ENCODE measurements at places on chromosomes 1 and 21. TPM values are rescaled to one million over a fixed set of nuclear protein-coding genes. Genes with fewer than 3 reads are reported as not detected.

NMNAT2 gene
- 0.26 TPM for total RNA-seq

GRCh38 chr1:54193453-54193852, 6.4 kb downstream of the CYB5RL start:
- no peak for DNase-seq

LMX1A gene
- total RNA-seq, result not detected

VTCN1 gene
- 0.90 TPM for total RNA-seq

GRCh38 chr1:67948151-67949080, 102.0 kb downstream of the DIRAS3 start:
- DNase-seq, result peak; percentile 20

- no peak for DNase-seq
These were observed 3.0 kb upstream of the TMEM35B start for GRCh38 chr1:34988147-34988546.

- no peak for DNase-seq
These were observed 101.7 kb downstream of the ADAMTS1 start for GRCh38 chr21:26743524-26743923.

GRCh38 chr1:50603274-50604271, 180.3 kb upstream of the DMRTA2 start:
- DNase-seq, result peak; percentile 98

NCF2 gene
- 96.4 TPM for total RNA-seq

PRAMEF5 gene
- total RNA-seq, result not detected

GRCh38 chr21:34765619-34766018, 96.8 kb downstream of the CLIC6 start:
- no peak for DNase-seq

OR2C3 gene
- total RNA-seq, result not detected

GRCh38 chr1:82786883-82787282, 986.1 kb downstream of the ADGRL2 start:
- DNase-seq, result no peak

SPRR2E gene
- 3.7 TPM for total RNA-seq

DNA sequence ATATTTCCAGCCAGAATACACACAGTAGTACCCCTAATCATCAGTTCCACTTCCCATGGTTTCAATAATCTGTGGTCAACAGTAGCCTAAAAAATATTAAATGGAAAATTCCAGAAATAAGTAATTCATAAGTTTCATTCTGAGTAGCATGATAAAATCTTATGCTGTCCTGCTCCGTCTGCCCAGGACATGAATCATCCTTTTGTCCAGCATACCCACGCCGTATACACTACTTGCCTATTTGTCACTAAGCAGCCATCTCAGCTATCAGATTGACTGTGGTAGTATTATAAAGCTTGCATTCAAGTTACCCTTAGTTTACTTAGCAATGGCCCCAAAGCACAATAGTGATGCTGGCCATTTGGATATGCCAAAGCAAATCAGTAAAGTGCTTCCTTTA, 118.7 kb downstream of the SLC5A9 start:
- DNase-seq, result peak; percentile 5

DNA sequence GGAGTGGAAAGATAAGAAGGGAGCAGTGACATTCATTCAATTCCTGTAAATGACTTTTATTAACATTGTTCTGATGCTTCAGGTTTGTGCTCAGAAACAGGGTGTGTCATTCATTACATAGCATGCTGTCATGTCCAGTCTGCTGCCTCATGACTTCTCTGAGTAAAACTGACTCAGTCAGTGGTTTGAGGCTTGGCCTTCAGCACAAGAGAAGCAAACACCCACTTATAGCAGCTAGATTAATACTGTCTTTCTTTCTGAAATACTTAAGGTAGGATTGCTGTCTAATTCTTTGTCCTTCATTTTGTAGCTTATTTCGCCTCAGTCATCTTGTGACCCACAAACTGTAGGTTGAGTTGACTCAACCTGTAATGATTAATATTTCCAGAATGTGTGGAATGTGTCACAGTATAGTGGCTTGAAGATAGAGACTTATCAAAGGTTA, 32.9 kb downstream of the RASAL2 start:
- DNase-seq, result peak; percentile 99

GRCh38 chr1:215569986-215570824, 3.1 kb downstream of the KCTD3 start:
- peak; percentile 35 for DNase-seq

DNA sequence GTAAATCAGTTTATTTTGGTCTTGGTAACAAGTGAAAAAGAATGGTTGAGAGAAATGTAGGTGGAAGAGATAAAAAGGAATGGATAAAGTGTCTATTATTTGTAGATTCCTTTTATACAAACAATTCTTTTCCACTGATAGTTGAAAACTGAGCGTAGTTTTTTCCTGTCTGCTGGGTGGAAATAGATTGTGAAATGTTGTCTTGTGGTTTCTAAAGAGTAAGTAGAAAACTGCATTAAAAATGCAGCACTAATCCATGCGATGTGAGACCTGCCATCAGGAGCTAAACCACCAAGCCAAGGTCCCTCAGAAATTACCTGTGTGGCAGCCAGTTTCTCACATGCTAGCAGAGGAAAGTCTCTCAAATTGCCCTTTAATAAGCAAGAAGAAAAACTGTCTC, 103.2 kb upstream of the SLC44A3 start:
- DNase-seq, result no peak

DNA sequence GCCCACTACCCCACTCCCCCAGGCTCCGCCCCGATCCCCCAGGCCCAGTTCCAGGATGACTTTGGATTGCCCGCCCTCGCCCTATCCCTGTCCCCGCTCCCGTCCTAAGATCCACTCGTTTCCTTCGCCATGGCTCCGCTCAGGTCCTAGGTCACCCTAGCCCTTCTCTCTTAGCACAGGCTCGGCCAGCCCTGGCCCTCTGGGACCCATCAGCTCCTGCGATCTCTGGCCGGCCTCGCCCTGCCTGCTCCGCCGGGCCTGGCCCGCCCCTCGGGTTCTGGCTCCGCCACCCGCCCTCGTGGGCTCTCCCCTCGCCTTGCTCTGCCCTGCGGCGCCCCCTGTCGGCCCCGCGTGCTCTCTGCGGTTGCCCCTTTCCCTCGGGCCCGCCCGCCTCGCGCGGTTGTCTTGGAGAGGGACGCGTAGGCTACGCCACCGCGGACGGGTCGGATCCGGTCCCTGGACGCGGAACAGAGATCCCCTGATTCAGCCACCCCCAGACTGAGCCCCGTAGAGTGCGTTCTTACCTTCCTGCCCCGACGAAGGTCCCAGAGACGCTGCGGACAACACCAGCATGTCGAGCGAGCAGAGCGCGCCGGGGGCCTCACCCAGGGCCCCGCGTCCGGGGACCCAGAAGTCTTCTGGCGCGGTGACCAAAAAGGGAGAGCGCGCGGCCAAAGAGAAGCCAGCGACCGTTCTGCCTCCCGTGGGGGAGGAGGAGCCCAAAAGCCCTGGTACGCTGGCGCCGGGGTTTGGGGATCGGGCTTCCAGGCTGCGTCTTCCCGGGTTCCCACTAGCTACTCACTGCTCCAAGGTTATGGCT, at the start of gene LRRC71:
Gene LRRC71 (plus strand): TSS at position 400 of the 820 bp plus-strand sequence. CDS start 172 bp downstream, at position 572.
- DNase-seq, result peak; percentile 49

DNA sequence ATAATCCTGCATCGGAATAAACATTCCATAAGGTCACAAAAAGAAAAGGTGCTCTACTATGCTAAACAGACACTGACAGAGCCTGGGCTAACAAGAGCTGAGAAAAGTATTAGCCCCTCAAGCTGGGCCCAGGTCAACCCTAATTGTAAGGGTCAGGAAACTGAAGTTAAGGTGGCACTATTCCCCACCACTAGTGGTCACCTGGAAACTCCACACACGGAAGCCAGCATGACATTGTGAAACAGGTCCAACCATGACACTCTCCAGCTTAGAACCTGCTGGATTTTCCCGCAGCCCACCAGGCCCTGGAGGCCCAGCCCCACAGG, 1.2 kb downstream of the PTTG1IP start:
- DNase-seq, result peak; percentile 25

DNA sequence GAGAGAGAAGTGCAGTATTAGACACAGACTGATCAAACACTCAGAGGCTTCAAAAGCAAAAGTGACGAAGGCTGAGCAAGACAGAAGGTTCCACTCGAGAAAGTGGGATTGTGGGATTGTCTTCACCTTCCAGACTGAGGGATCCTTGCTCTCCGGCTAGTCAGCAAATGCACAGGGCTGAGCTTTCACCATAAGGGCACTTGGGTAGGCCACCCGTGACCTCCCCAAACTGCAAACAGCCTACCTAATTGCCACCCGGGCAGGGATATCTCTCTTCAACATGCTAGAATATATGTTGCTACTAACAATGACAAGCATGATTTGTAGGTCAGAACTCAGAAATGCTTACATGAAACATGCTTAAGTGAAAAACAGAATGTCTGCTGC, 35.3 kb upstream of the RIPK4 start:
- DNase-seq, result no peak

- DNase-seq, result no peak
These were observed 5.6 kb downstream of the ZBTB8B start for GRCh38 chr1:32470431-32470830.

- peak; percentile 19 for DNase-seq
These were observed 1.4 kb downstream of the PPP2R5A start for GRCh38 chr1:212286556-212287131.

- DNase-seq, result peak; percentile 68
These were observed 172.4 kb downstream of the CACNA1E start for GRCh38 chr1:181655756-181656155.

FCGR3A gene
- total RNA-seq, result not detected

SLAMF7 gene
- 0.79 TPM for total RNA-seq

MAEL gene
- not detected for total RNA-seq

- DNase-seq, result no peak
These were observed 841 bp downstream of the SNX27 start for GRCh38 chr1:151612501-151613281.

DNA sequence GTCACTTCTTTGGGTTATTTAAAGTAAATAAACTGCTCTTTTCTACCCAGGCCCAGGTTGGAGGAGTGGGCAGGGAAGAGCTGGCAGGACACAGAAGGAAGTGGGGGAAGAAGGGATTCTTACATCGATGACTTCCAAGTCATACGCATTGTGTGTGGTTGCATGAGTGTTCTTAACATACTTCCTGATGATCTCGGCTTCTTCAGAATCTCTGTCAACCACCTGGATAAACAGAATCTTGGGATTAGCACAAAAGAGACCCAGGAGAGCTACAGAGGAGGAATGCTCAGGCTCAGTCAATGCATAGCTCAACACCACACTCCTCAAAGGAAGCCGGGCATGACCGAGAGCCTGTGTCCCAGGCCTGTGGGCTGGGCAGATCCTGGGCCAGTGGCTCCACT, 42.1 kb downstream of the PARP1 start:
- peak; percentile 7 for DNase-seq

DNA sequence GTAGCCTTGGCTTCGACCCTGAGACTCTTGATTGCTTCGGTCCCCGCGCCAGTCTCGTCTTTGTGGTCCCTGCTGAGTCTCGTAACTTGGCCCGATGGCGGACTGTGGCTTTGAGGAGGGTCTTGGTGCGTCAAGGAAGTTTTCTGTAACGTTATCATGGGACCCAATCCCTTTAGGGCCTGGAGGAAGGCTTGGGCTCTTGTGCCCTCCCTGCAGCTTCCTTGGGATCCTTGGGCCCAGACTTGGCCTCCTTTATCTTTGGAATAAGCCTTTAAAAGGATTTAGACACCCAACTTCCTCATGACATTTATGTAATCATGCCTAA, 371 bp downstream of the ZMPSTE24 start:
- DNase-seq, result peak; percentile 17

DNA sequence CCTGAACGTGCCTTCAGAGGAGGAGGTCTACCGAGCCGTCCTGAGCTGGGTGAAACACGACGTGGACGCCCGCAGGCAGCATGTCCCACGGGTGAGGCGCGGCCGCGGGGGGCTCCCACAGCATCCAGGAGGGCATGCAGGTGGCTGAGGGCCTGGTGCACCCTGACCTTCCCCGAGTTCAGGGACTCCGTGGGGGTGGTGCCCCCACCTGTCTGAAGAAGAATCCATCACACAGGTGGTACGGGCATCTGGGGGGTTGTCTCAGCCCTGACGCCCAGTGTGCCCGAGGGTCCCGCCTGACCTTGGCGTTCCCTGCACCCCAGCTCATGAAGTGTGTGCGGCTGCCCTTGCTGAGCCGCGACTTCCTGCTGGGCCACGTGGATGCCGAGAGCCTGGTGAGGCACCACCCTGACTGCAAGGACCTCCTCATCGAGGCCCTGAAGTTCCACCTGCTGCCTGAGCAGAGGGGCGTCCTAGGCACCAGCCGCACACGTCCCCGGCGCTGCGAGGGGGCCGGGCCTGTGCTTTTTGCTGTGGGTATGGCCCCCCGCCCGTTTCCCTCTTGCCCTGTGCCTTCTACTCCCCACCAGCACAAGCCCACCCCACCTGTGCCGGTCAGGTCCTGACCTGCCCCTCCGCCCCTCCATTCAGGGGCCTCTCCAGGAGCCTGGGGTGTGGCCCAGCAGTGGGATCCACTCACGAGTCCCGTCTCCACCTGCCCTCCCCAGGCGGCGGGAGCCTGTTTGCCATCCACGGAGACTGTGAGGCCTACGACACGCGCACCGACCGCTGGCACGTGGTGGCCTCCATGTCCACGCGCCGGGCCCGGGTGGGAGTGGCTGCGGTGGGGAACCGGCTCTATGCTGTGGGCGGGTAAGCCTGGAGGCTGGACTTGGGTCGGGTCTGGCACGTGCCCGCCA, 2.3 kb downstream of the KLHL17 start:
- no peak for DNase-seq

- no peak for DNase-seq
These were observed 2.8 kb downstream of the SCNN1D start for GRCh38 chr1:1282998-1283397.

DNA sequence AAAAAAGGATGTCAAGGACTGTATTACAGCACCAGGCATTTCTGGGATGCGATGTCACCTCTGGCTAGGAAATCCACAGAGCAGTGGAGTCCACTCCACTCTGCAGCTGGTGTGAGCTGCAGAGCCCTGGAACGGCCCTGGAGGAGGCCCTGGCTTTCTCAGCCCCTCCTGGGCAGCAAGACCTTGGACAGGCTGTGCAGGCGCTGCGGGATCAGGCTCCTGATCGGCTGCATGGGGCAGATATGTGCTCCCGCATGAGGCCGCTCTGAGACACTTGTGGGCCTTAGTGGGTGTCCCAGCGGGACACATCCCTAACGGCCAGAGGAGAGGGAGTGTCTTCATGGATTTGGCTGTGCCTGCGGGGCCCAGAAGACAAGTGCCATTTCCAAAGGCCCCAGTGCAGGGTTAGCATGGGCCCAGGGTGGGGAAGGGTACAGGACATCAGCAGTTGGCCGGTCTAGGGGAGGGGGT, 6.2 kb downstream of the DNMT3L start:
- DNase-seq, result no peak

DNA sequence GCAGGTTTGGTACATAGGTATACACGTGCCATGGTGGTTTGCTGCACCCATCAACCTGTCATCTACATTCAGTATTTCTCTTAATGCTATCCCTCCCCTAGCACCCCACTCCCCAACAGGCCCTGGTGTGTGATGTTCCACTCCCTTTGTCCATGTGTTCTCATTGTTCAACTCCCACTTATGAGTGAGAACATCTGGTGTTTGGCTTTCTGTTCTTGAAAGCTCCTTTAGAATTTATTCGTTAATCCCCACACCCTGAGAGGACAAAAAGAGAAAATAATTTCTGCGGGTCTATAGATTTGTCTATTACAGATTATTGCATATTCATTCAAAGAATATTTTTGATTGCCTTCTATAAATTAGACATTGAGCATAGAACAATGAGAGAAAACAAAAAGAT, 455.5 kb downstream of the PLPP3 start:
- no peak for DNase-seq

GRCh38 chr1:248739572-248740205, 15.9 kb downstream of the LYPD8 start:
- DNase-seq, result no peak

- no peak for DNase-seq
These were observed 69.1 kb upstream of the JUN start for GRCh38 chr1:58852731-58853485.

MXRA8 gene
- total RNA-seq, result 5.0 TPM

PUM1 gene
- total RNA-seq, result 38.7 TPM

GRCh38 chr21:29304597-29304996, 5.9 kb downstream of the BACH1 start:
- DNase-seq, result no peak
